ENCODE measurements at places on chromosomes 13 and 19. TPM values are rescaled to one million over a fixed set of nuclear protein-coding genes. Genes with fewer than 3 reads are reported as not detected.

The CDC34 gene
- total RNA-seq: 55.8 TPM

The SELENOV gene
- not detected for total RNA-seq

- no peak overlapping the region for H3K4me3 ChIP-seq
- no peaks in the 10 kb centered on the region for H3K4me1 ChIP-seq
- no peaks in the 10 kb centered on the region for H3K36me3 ChIP-seq
These were observed 173.9 kb downstream of the PRR20E start for GRCh38 chr13:57340878-57341277.

DNA sequence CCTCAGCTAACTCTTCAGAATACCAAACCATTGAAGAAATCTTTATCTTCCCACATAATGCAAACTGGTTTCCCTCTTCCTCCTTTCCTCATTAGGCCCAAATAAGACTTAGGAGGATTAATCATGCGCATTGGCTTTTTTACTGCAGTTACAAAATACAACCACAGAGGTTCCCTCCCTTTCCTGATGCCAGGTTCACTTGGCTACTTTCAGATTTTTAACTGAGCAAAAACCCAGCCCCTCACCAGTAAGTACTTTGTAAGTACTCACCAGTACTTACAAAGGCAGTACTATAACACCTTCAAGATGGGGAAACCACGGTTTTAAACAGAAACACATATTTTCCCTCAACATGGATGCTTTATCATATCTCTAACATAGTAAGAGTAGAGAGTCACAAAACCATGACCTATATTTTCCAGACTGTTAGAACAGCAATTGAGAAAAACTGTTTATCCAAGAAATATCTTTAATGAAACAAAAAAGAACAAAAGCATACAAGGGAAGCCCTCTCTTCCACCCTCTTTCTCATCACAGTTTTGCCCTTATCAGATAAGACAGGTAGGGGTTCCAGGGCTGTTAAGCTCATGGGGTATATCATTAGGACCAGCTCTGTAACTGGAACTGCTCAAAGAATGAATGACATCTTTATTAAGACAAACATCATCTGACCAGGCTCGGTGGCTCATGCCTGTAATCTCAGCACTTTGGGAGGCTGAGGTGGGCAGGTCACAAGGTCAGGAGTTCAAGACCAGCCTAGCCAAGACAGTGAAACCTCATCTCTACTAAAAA lies 12.7 kb downstream of the FOXO1 start:
- H3K4me1 ChIP-seq: peaks cover 57% of the 10 kb centered on the region
- H3K27ac ChIP-seq: no peak overlapping the region
- no peaks in the 10 kb centered on the region for H3K36me3 ChIP-seq
- no peak for DNase-seq
- H3K27me3 ChIP-seq: no peaks in the 10 kb centered on the region

The ETV2 gene
- total RNA-seq: 1.2 TPM

GRCh38 chr19:36526581-36526980 lies 1.5 kb downstream of the ZNF260 start:
- H3K36me3 ChIP-seq: peaks cover 37% of the 10 kb centered on the region
- H3K27me3 ChIP-seq: no peaks in the 10 kb centered on the region
- no peak overlapping the region for H3K27ac ChIP-seq
- H3K4me1 ChIP-seq: no peaks in the 10 kb centered on the region
- DNase-seq: no peak

GRCh38 chr13:66859934-66860877 lies 369.9 kb downstream of the PCDH9 start:
- H3K4me3 ChIP-seq: no peak overlapping the region
- no peak for DNase-seq
- no peaks in the 10 kb centered on the region for H3K36me3 ChIP-seq

- no peaks in the 10 kb centered on the region for H3K4me1 ChIP-seq
- DNase-seq: no peak
- no peaks in the 10 kb centered on the region for H3K36me3 ChIP-seq
These were observed 368.7 kb downstream of the LIG4 start for GRCh38 chr13:107846642-107847041.

The ZNF208 gene
- total RNA-seq: 25.7 TPM

DNA sequence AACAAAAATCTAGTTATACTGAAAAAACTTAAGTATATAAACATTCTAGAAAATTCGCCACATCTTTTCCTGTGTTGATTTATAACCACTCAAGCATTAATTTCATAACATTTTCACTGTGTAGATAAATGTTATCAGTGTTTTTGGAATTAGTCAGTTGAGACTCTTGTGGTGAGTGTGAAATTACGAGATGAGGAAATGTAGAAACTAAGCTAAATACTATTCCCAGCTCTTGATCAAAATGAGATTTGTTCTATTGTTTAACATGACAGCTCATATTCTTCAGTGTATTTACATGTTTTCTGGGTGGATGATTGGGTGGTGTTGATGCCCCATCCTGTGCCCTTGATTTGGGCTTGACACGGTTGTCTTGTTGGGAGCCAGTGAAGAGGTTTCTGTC lies 406.8 kb downstream of the DACH1 start:
- H3K4me1 ChIP-seq: no peaks in the 10 kb centered on the region
- no peak overlapping the region for H3K27ac ChIP-seq
- no peaks in the 10 kb centered on the region for H3K36me3 ChIP-seq
- H3K4me3 ChIP-seq: no peak overlapping the region

DNA sequence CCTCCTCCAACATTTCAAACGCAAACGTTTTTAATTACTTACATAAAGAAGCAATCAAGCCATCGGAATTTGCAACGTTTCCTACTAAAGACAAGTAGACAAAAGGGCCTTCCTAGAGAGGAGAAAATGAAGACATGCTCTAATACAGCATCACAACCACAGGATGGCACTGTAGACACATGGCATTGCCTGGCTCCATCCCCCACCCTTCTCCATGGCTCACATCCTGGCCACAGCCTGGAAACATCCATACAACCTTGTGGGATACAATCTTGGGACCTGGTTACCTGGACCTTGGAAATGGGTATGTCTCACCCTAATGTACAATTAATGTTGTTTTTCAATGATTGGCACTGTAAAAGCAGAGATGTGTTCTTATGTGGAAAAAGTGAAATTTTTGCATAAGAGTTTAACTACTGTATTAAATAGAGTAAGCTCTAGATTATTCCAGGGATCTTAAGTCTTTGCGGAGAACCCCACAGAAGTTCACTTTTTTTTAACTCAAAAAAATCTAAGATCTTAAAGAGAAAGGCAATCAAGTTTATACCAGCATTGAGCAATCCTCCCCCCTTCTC lies 21.5 kb downstream of the EBPL start:
- no peaks in the 10 kb centered on the region for H3K36me3 ChIP-seq
- no peak overlapping the region for H3K27ac ChIP-seq
- no peak for DNase-seq
- H3K4me3 ChIP-seq: no peak overlapping the region

DNA sequence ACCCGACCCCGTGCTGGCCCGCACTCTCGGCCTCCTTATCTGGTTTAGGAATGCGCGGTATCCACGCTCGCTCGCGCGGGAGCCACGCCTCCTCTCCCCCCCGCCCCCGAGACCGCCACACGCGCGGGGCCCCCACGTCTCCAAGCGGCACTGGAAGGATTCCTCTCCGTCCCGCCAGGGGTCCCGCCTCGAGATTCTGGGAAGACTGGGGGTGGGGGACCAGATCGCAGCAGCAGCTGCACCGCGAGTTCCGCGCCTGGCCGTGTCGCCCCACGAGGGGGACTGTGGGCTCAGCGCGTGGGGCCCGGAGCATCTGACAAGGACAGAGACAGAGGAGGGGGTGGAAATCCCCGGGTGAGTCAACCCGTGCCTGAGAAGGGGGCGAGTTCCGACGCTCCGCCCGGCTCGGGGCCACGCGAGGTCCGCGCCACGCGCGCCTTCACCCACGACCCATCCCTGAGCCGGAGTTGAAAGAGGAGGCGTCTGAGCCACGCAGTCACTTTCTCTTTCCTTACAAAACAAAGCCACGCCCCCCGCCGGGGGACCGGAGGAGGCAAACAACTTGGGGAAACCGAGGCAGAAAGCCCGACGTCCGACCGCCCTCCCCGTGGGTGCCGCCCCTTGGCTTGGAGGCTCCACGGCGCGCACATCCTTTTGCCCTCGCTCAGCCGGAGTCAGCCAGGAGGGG lies 814 bp downstream of the S1PR2 start:
- no peaks in the 10 kb centered on the region for H3K4me1 ChIP-seq
- H3K4me3 ChIP-seq: peak overlapping the region; percentile 68
- DNase-seq: no peak
- H3K27me3 ChIP-seq: no peaks in the 10 kb centered on the region

GRCh38 chr13:20514866-20515265 lies 10.8 kb downstream of the CRYL1 start:
- no peaks in the 10 kb centered on the region for H3K4me1 ChIP-seq
- H3K4me3 ChIP-seq: no peak overlapping the region
- peaks cover 25% of the 10 kb centered on the region for H3K36me3 ChIP-seq
- no peak for DNase-seq
- no peaks in the 10 kb centered on the region for H3K27me3 ChIP-seq

The CYP4F8 gene
- total RNA-seq: not detected

GRCh38 chr13:20702915-20703779 lies at the start of gene IL17D:
Gene IL17D (plus strand): TSS chr13:20703699. CDS start chr13:20704002, 303 bp downstream.
- DNase-seq: no peak
- H3K27ac ChIP-seq: peak within 1 kb of the TSS; percentile 56
- no peaks in the 10 kb centered on the region for H3K27me3 ChIP-seq
- H3K4me1 ChIP-seq: no peaks in the 10 kb centered on the region
- no peaks in the 10 kb centered on the region for H3K36me3 ChIP-seq

DNA sequence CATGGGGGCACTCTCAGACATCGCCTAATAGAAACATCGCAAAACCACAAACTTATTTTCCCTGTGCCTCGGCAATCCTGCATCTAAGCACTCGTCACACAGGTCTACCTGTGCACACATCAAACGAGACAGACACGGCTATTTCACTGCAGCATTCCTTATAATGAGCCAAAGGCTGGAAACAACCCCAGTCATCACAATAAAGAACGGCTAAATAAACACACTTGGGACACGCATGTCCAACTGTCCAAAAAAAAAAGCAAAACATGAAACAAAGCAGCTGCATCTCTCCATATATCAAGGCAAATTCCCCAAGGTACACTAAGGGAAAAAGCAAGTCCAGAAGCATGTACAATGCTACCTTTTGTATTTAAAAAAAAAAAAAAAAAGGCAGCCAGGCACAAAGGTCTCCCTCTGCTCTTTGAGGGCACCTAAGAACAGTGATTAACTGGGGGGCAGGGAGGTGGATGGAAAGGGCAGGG lies 27.2 kb upstream of the CCNP start:
- H3K27me3 ChIP-seq: no peaks in the 10 kb centered on the region
- H3K4me1 ChIP-seq: peaks cover 22% of the 10 kb centered on the region
- no peak overlapping the region for H3K4me3 ChIP-seq
- peaks cover 31% of the 10 kb centered on the region for H3K36me3 ChIP-seq
- no peak overlapping the region for H3K27ac ChIP-seq

DNA sequence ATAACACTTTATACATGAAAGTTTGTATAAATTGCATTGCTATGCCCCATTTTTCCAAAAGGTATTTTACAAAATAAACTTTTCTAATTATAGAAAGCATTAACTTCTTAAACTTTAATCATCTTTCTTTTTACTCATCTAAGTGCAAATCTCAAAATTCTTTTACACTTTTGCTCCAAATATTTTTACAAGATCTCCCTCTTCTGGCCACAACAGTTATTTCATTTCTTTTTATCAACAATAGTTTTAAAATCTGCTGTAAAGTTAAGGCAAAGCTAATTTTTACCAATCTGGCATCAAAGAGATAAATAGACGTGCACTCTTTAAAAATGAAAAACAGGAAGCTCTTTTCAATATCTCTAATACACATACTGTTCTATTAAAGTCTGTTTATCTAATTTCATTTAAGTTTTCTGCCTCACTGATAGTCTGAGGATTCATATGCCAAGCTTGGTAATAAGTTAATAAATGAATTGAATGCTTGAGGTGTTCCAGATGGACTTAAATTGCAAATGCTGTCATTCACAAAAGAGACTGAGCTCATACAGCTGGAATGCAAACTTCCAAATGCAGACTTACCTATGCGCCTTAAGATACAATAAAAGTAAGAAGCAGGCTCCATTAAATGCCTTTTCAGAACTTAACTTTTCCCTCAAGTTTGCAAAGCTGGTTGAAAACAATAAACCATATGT lies 583.0 kb upstream of the ATXN8OS start:
- H3K27me3 ChIP-seq: no peaks in the 10 kb centered on the region
- H3K4me1 ChIP-seq: no peaks in the 10 kb centered on the region
- no peaks in the 10 kb centered on the region for H3K36me3 ChIP-seq
- no peak overlapping the region for H3K27ac ChIP-seq

DNA sequence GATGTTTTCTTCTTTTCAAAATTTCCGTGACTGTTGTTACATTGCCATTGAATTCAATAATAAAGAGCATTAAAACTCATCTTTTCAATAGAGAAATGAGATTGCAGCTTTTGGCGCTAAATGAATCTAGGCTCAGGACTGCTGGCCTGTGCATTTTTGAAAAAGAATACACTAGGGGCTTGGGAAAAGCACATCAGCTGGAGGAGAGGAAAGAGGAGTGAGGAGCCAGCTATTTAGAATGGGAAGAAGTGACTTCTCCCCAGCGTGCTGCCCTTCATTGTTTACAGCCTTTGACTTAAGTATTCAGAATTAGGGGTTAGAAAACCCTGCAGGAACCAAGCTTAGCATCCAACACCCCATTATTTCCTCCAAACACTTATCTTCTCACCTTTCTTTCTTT lies 43.3 kb downstream of the TNFSF11 start:
- no peaks in the 10 kb centered on the region for H3K4me1 ChIP-seq
- H3K36me3 ChIP-seq: no peaks in the 10 kb centered on the region
- no peak overlapping the region for H3K4me3 ChIP-seq
- no peak for DNase-seq

GRCh38 chr19:50196322-50196932 lies 7.0 kb upstream of the MYH14 start:
- no peaks in the 10 kb centered on the region for H3K4me1 ChIP-seq
- H3K27ac ChIP-seq: no peak overlapping the region
- no peaks in the 10 kb centered on the region for H3K27me3 ChIP-seq
- no peak for DNase-seq

DNA sequence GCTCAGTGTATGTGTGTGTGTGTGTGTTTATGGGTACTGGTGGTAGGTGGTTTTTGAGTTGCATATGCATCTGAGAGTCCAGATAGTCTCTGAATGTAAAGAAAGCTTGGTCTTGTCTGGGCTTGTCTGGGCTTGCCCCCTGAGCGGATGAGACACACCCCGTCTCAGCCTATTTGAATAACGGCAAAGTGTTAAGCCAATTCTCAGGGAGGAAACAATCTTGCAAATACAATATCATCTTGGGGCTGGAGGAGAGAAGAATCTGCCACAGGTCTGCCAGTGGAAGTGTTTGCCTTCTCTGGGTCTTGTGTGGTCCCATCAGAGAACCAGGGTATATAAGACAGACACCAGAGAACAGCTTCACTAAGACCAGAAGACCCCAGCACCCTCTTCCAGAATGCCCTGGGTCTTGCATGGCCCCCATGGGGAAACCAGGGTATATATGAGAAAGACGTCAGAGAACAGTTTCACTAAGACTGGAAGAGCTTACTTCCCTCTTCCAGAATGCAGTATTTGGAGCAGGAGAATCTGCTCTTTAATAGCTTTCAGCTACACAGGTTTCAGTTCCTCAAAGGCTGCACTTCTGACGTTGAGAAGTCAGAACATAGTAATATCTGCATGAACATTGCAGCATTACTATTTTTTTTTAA lies 13.3 kb downstream of the CD70 start:
- H3K4me1 ChIP-seq: no peaks in the 10 kb centered on the region
- DNase-seq: no peak
- H3K4me3 ChIP-seq: no peak overlapping the region
